ENCODE measurements at places on chromosomes 6 and 20.

GRCh38 chr20:59518881-59519706 is 85.2 kb upstream of the PHACTR3 start:
- peak; percentile 21 for DNase-seq

- no peak for DNase-seq
These were observed 462.9 kb downstream of the COL12A1 start for GRCh38 chr6:74742793-74743508.

DNA sequence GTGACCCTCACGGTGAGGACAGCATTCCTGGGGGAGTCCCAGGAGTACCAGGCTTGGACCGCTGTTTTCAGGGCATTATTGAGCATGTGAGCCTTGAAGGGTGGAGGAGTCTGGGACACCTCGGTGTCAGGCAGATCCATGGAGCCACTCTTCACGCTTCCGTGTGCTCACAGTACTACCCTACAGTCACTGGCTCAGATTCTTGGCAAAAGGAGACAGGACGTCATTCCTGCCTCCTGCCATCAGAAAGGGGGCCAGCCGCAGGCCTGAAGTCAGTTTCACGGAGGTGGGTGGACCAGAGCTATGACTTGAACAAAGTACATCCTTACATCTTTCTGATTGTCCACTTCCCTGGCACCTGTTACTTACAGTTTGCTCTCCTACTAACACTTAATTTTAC is 88.9 kb upstream of the CD83 start:
- DNase-seq = no peak

GRCh38 chr6:51466427-51466826 is 621.0 kb downstream of the PKHD1 start:
- DNase-seq = no peak

DNA sequence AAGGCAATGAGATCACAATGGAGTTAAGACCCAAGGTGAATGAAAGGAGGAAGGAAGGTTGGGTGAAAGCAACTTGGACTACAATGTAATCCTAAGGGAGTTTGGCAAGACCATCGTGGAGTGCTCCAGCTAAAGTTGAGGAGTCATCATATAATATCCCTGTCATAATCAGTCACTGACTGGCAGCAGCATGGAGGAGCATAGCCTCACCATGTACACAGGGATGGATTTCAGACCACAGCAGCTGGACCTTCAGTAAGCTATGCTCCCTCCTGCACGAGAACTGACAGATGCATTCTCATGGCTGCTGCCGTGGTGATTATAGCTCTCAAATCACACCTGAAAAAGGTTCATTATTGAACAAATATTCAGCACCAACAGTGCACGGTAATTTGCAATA is 43.0 kb downstream of the GOPC start:
- DNase-seq = no peak

DNA sequence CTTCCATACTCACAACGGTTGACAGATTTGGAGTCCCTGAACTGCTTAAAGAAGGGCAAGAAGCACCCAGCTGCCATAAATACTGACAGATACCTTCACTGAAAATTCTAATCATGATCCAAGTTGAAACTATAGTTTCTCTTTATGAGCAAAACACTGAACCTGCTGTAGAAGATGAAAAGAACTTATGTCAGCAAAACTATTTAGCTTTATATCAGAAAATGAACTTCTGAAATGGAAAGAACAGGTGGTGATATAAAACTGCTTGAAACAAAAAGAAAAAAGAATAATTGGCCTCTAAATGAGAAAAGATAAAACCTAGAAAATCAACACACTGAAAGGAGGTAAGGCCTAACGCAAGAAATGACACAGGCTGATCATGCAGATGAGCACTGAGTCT is 72.4 kb downstream of the HACE1 start:
- DNase-seq = no peak

- no peak for DNase-seq
These were observed 17.9 kb downstream of the CD40 start for GRCh38 chr20:46135856-46136633.

GRCh38 chr6:1747531-1747930 is 137.8 kb downstream of the FOXC1 start:
- no peak for DNase-seq

DNA sequence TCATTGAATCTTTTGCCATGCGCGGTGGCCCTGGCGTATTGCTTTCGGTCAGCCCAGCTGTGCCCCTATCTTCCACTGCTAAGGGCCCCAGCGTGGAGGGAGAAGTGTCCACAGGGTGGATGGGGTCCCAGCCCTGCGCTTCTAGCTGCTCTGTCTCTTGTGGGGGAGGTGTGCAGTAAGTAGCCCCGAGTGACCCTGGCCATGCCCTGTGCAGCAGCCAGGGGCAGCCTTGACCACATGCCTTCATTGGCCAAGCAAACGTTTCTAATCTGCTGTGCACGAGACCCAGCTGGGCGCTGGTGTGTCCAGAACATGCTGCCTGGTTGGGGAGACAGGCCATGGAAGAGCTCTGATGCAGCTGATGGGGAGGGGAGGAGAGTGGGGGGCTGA is 13.6 kb downstream of the TMEM181 start:
- DNase-seq = no peak

- no peak for DNase-seq
These were observed 13.2 kb upstream of the FRK start for GRCh38 chr6:116073765-116074440.

DNA sequence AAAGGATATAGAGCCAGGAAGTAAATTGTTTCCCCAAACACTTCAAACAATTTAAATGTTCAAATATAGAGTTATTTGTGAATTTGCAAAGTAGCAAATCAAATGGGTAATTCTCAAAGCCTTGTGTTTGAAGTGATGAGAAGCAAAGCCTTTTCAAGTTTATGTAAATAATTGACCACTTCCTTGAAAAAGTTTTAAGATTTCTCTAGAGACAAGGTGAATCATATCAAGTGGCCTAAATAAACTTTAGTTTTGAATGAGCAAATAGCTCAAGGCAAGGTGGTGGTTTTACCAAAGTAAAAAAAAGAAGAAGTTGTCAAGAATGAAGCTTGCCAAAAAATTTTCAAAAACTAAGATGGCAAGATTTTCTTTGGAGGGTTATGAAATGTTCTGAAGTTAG is 42.6 kb upstream of the IFNGR1 start:
- DNase-seq = no peak

GRCh38 chr20:41279546-41280225 is 37.8 kb downstream of the ZHX3 start:
- no peak for DNase-seq

DNA sequence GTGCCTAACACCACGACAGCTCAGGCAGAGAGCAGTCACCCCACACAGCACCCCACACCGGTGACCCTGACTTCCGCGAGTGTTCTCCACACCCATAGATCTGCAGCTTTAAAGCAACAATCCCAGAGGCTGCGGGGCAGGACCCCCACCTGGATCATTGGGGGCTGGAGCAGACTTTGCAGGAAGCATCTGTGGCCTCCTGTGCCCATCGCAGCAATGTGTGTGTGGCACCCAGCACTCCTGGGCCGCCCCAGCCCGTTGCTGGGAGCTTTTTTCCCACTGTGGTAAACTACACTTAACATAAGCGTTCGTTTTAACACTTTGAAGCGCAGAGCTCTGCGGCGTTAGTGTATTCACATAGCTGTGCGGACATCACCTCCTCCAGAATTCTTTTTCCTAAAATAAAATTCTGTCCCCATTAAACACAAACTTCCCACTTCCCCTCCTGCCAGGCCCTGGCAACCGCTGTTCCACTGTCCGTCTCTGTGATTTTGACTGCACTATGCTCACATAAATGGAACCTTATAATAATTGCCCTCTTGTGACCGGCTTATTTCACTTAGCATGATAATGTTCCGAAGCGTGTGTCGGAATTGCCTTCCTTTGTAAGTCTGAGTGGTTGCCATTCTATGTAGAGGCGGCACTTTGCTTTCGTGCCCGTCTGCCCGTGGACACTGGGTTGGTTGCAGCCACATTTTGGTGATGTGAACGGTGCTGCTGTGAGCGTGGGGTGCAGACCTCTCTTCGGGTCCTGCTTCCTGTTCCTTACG is 382.5 kb downstream of the CDH4 start:
- no peak for DNase-seq

DNA sequence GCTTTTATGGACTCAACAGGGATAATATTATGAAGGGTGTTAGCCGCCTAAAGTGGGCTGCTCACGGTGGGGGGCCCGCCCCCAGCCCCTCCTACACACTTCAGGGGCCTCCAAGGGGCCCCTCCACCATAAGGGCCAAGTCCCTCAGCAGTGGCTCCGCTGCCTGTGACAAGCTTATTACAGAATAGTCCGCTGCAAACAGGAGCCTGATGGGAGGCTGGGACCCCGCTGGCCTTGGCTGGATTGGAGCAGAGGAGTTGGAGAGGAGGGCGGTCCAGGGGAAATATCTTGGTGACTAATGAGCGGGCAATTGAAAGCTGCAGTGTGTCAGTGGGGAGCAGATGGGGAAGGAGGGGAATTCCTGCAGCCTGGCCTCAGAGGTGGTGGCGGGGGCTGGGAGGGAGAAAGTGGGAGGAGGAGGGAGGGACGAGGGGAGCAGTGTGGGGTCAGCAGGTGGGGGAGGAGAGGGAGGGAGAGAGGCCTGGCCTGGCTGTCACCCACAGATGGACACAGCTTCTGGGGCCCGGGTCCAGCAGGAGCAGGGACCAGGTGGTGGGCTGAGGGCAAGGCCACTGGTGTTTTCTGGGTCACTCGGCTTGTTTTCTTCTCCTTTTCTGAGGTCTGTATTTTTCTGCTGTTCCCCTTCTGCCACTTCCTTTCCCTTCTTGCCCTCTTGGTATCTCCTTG is 57.6 kb upstream of the FOXP4 start:
- no peak for DNase-seq

GRCh38 chr6:27188061-27188884 is 59.2 kb upstream of the PRSS16 start:
- peak; percentile 73 for DNase-seq

DNA sequence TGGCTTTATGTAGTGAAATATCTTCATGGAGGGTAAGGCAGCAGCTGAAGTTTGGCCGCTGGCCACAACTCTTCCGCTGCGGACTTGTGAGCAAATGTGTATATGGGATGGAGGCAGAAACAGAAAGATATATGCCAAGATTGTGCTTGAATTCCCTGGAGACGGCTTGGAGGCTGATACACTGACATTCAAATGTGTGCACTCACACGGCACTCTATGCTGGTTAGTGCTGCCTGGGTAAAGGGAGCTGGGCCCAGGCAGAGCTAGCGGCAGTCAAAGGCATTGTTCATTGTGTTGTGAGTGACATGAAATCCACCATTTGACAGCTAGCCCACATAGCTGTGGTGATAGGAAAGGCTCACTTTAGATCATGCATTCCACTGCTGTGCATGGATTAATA is 202.7 kb downstream of the CLIC5 start:
- DNase-seq = no peak

- DNase-seq = no peak
These were observed 89.9 kb downstream of the BTBD9 start for GRCh38 chr6:38549795-38550194.

DNA sequence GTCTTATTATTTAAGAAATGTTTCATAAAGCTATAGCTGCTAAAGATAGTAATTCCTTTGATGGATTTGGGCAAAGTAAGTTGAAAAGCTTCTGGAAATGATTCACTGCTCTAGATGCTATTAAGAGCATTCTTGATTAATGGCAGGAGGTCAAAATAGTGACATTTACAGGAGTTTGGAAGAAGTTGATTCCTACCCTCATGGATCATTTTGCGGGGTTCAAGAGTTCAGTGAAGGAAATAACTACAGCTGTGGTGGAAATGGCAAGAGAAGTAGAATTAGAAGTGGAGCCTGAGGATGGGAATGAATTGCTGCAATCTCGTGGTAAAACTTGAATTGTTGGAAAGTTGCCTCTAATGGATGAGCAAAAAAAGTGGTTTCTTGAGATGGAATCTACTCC is 316.1 kb downstream of the UTRN start:
- no peak for DNase-seq

DNA sequence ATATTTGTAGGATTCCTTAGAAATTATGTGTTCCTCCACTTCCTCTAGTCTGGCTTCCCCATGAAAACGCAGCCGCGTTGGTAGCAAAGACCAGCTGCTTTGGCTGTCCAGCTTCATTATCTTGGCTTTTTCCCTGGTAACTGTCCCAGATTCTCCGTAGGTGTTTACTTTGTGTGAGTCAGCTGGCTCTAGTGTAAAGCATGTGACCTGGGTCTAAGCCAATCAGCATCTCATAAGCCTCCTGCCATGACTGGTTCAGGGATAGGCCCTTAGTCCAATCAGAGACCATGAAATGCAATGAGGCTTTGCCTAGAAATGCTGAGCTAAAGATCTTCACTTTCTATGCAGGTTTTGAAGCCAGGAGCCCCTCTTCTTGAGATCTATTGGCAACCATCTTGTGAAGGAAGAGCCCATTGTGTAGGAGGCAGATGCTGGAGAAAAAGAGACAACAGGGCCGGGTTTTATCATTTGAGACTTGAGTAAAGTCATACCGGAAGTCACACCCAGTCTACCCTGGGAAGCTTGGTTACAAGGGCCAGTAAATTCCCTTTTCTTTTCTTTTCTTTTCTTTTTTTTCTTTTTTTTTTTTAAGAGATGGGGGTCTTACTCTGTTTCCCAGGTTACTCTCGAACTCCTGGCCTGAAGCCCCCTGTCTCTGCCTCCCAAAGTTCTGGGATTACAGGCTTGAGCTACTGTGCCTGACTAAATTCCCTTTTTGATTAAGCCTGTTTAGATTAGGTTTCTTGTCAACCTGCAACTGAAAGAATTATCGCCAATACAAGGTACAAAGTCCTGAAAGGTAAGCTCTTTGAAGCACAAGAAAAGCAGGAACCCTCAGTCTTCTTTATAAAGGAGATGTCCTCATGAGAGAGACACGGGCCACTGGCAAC is 256.5 kb upstream of the RREB1 start:
- DNase-seq = peak; percentile 29

DNA sequence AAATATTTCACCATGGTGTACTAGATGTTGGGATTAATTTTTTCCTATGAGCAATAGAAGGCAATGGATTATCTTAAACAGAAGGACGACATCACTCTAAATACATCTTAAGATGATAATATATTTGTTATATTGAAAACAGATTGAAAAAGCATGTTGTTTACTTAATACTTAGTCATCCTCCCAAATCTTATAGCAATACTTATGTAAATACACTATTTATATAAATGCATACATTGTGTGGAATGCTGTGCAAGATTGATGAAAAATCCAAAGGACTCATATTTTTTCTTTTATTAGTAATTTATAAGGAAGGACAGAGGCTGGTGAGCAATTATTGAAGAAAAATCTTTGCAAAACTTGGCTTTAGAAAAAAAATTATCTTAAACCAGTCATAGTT is 593.5 kb downstream of the MMUT start:
- no peak for DNase-seq
